ENCODE measurements at places on chromosomes 7 and 10.

DNA sequence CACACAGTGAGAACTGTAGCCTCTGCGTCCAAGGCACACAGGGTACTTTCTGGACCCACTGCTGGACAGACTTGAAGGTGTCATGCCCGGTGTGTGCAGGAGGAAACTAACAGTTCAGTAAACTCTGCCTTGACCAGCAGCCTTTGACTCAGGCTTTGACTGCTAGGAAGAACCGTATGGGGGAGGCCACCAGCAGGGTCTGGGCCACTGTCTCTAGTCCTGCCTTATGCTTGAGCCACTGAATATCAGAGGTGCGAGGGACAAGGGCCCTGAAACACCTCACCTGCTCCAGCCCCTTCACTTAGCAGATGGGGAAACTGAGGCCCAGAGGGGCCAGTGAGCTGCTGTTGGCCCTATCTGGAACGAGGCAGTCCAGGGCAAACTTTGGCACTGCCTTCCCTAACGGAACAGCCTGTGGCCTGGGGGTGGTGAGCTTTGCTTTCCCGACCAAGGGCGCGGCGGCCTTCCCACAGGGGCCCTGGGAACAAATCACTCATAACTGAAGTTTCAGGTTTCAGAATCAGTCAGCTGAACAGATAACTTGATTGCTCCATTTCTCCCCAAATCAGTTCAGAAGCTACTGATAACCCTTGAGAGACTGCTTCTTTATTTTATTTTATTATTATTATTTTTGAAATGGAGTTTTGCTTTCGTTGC is 130.0 kb downstream of the FAM53B start:
- DNase-seq: no peak

- DNase-seq: no peak
Observed at GRCh38 chr7:132738254-132738653, 162.0 kb upstream of the PLXNA4 start.

DNA sequence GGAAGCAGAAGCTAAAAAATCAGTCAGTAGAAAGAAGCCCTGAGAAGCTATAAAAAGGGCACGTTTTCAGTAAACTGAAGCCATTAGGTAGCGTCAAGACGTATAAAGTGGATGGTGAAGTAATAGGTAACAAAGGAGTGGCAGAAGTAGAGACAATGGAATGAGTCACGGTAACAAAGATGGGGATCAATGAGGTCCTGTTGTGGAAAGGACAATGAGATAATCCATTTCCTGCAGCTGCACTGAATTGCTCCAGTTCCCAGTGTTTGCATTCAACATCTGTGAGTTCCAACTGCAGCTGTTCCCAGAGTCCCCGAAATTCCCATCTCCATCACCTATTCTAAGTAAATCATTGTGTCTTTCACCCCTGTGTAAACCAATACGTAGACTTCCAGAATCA is 4.8 kb upstream of the HYCC1 start:
- DNase-seq: no peak

GRCh38 chr7:157268540-157268939 is 68.3 kb upstream of the DNAJB6 start:
- no peak for DNase-seq

- DNase-seq: no peak
Observed at GRCh38 chr7:8136051-8136730, 125.8 kb downstream of the ICA1 start.

DNA sequence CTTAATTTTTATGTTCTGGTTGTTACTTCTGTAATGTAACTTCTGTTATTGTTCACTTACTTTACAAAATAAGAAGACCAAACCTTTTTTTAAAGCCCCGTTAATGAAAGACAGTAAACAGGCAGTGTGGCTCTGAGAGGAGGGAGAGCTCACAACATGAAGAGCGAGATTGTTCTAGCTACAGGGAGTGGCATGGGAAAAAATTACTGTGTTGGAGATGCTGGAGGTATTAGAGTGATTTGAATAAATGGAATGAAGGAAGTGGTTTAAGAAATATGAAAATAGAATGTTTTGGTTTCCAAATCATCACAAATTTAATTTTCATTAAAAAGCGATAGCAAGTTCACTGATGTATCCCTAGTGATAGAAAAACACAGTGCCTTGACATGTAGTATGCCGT is 31.8 kb downstream of the REEP3 start:
- DNase-seq: no peak

- DNase-seq: no peak
Observed at GRCh38 chr10:20707251-20707650, 189.9 kb downstream of the NEBL start.

- DNase-seq: no peak
Observed at GRCh38 chr7:19403691-19404090, 258.5 kb upstream of the FERD3L start.

- DNase-seq: no peak
Observed at GRCh38 chr7:45028920-45029344, 28.9 kb downstream of the CCM2 start.

- DNase-seq: no peak
Observed at GRCh38 chr7:39709768-39710311, 86.5 kb downstream of the RALA start.

- no peak for DNase-seq
Observed at GRCh38 chr10:48520594-48520993, 84.3 kb downstream of the ARHGAP22 start.

DNA sequence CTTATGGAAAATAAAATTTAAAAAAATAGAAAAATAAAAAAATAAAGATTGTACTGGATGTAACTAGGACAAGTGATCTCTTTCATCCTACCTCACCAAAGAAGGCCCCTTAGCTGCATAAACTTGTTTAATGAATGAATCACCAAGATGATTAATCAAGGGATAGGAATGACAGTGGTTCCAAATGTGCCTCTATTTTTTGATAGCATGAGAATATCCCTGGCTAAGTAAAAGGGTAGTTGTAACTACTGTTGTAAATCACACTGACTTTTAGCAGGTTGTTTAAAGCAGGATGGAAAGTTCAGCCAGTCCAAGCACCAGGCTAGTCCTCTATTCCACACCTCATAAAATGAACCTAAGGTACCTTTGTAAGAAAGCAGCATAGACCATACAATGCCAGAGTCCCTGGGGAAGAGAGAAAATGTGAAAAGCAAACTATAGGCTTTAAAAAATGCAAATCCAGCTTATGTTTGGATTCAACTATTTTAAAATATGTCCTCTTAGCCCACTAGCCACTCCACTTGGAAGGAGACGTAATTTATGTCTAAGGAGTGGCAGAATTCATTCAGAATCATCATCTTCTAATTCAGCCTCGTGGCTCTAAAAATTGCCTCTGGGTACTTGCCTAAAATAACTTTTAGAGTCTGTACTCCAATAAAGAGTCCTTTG is 126.8 kb downstream of the SKIDA1 start:
- no peak for DNase-seq

- no peak for DNase-seq
Observed at GRCh38 chr7:67843001-67843565, 846.5 kb downstream of the TYW1 start.

- DNase-seq: no peak
Observed at GRCh38 chr7:41334071-41334862, 368.6 kb downstream of the INHBA start.

DNA sequence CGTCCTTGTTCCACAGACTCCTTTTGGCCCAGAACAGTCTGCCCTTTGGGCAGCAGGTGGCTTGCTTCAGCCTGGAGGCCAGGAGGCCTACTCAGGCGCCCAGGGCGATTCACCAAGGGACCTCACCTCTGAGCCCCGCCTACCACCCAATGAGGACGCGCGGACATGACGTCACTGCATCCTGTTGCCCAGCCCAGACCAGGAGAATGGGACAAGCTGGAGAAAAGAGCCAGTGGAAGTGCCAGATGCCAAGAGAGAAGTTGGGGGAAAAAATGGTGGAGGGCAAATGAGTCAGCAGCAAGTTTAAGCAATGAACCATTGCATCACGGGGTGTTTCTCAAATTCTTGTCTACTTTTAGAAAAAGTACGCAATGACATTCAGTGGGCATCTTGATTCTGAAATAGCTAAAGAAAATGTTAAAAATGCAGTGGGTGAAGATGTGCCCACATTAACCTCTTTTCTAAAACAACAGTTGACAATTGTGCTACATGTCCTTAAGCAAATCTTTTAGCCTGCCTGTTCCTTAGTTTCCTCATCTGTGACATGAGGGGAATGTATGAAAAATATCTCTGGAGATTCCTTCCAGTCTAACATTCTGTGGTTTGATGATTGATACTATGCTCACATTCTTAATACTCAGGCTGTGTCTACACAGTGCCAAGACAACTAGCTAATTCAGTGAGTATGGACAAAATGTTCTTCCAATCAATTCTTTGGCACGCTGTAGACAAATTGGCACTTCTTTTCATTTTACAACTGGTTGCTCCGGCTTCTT is 23.9 kb upstream of the LEP start:
- no peak for DNase-seq

DNA sequence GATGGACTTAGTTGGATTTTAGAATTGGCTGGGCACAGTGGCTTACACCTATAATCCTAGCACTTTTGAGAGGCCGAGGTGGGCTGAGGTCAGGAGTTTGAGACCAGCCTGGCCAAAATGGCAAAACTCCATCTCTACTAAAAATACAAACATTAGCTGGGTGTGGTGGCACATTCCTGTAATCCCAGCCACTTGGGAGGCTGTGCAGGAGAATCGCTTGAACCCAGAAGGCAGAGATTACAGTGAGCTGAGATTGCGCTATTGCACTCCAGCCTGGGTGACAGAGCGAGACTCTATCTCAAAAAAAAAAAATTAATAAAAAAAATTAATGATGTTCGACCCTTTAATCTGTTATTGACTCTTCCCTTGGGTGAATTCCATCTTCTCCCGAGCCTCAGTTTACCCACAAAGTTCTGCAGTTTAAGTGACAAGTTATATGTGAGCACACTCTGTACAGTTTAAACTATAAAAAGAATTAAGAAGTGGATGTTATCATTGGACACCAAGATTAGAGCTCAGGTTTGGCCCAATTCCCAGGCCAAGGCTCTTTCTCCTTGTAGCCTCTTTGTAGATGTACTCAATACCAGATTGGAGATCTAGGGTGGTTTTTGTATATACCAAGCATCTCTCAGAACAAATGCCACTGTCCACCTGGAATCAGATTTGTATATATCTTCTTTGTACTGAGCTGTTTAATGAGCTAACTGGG is 15.0 kb downstream of the KAT6B start:
- DNase-seq: no peak

DNA sequence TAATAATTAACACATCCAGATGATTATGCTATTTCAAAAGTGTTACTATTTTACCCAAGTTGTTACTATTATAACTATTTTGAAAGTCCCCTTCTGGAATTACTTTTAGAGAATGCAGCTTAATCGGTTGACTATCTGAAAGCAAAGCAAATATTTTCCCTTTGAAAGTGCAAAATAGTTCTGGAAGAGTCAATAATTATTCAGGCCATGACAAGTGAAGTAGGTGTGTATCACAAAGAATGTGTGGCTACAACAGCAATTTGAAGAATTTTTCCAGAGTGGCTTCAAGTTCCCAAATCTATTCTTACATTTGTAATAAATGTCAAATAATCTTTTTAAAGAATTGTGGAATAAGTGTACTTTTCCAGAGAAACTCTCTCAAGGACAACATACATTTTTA is 42.8 kb downstream of the RNLS start:
- DNase-seq: no peak

GRCh38 chr10:117960345-117960935 is 86.3 kb downstream of the RAB11FIP2 start:
- DNase-seq: no peak

DNA sequence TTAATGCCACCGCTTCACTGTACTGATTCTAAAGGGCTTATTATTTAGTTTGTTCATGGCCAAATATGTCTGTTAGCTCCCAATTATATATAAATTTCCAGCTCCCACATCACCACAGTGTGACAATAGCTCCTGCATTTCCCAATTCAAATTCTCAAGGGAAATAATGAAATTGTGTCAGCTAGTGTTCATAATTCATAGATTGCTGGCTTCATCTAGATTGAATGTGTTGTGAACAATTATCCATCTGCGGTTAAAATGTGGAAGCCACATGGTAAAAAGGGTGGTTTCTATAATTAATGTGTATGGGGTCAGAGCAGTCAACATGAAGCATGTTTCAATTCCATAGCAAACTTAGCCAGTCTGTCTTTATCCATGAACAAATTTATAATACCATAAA is 154.3 kb downstream of the SEMA3E start:
- DNase-seq: no peak

DNA sequence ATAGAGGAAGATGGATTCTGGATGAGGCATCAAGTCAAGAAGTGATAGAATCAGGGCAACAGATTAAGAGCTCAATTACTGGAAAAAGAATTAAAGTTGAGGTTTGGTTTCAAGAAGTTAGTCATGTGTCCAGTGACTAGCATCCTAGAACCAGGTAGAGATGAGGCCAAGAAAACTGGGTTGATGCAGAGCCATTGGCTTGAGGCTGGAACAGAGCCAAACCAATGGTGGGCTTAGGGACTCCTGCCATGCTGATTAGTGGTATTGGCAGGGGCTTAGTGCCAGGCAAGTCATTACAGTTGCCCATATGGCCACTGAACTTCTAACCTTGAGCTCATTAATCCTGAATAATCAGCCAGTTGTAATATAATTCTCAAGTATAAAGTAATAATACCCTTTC is 18.5 kb downstream of the ZNF277 start:
- no peak for DNase-seq

GRCh38 chr7:27303026-27303425 is 60.4 kb downstream of the EVX1 start:
- no peak for DNase-seq

DNA sequence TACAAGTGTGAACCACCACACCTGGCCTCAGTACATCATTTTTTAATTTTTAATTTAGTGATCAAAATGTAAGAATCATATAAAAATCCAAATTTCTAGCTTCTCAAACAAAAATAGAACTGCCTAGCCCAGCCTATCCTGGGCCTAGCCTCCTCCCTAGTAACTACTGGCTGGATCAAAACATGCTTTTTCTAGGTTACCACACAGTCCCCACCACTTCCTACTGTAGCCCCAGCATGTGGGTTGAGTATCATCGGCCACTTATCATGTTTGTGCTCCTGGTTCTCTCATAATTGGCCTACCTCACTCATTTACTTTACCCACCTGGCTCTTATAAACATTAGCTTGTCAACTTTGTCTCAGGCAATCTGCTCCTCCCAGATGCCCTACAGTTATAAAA is 52.9 kb downstream of the DNAJC12 start:
- no peak for DNase-seq

GRCh38 chr10:91653219-91653870 is 20.5 kb upstream of the PPP1R3C start:
- no peak for DNase-seq

Measured in germinal center (tissue), 1 donor.